Mesothelial cell of epicardium (in vitro differentiated cells): ENCODE measurements at places on chromosomes 6 and 20. TPM values are rescaled to one million over a fixed set of nuclear protein-coding genes. Genes with fewer than 3 reads are reported as not detected.

STX11 gene
- total RNA-seq: 4.5 to 4.9 TPM (median 4.6 TPM) in 3 replicates

NFATC2 gene
- total RNA-seq: 13.1 to 14.0 TPM (median 14.0 TPM) in 3 replicates

HEY2 gene
- total RNA-seq: 8.8 to 11.7 TPM (median 9.6 TPM) in 3 replicates

GLP1R gene
- not detected in 3 replicates for total RNA-seq
